ENCODE measurements at places on chromosomes 4 and X.
A peak's percentile ranks its signal among the peaks of the same experiment; 100 is the strongest.

DNA sequence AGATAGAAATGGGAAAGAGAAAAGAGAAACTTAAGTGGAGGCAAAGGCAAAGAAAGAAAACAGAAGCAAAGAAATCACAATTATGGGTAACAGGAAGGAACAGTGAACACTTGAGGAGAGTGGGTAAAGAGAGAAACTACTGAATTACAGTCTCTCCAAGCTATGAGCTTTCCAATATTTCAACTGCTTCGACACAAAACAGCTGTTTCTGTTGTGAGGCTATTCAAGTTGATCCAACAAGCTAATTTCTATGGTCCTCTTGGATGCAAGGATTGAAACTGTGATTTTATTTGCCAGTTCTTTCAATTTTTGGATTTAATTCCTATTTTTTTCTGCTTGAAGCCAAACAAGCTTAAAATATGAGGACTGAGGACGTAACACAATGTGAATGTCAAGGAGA, 80.5 kb upstream of the ADGRA3 start:
- DNase-seq = no peak

DNA sequence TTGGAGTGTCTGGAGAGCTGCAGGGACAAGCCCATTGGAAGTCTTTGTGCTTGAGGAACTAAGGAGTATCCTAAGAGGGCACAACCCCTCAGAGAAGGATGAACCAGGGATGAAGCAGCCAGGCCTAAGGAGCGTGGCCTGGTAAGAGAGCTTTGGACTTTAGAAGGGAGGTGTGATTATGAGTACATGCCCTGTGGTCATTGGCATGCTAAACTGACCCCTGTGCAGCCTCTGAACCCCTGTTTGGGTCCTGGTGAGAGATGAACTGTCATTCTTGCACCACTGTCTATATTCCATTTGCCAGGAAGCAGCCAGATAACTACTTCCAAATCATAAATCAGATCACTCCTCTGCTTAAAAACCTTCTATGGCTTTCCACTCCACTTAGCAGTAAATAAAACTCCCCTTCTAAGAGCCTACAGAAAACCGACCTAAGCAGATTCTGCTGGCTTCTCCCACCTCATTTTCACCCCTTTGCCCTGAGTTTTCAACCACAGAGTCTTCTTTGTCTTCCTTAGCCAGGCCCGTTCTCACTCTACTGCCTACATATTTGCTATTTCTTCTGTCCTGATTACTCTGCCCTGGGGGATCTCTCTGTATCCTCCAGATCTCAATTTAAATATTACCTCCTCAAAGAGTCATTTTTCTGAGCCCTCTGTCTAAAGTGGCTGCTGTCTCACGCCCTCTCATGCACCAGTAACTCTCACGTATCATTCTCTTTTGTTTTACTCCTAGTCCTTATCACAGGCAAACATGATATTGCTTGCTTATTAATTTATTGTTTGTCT, 56.7 kb downstream of the MID1IP1 start:
- no peak for DNase-seq

GRCh38 chr4:14091966-14092365, 464.4 kb upstream of the BOD1L1 start:
- DNase-seq = no peak

- DNase-seq = peak; percentile 84
Measured at GRCh38 chr4:73860917-73861316, 7.8 kb downstream of the PF4V1 start.

DNA sequence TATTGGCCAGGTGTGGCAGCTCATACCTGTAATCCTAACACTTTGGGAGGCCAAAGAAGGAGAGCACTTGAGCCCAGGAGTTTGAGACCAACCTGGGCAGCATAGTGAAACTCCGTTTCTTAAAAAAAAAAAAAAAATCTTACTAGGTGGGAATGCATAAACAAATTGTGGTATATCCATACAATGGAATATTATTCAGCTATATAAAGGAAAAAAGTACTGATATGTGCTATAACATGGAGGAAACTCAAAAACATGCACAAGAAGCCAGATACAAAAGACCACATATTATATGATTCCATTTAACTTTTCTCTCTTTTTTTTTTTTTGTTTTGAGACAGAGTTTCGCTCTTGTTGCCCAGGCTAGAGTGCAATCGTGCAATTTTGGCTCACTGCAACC, 13.5 kb upstream of the BCORL1 start:
- no peak for DNase-seq

GRCh38 chr4:6682862-6683590, 10.7 kb upstream of the S100P start:
- DNase-seq = no peak

DNA sequence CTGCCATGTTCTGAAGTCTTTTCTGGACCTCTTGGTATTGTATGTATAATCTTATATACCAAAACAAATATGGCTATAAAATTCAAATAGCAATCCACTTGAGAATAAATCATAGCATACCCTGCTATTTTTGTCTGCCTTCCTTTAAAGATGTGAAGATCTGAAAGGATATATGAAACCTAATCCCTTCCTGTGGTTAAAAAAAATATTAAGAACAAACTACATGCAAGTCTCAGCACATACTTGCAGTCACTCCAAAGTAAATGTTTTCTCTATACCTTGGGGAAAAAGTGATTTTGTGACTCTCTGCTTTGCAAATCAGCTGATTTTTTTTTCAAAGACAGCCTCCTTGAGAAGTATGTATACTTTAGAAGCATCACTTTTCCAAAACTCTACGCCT, 322.9 kb downstream of the ANKRD50 start:
- DNase-seq = no peak

GRCh38 chrX:46179748-46180147, 365.5 kb downstream of the ZNF674 start:
- DNase-seq = no peak

- peak; percentile 62 for DNase-seq
Measured at GRCh38 chr4:30380404-30380998, 339.7 kb upstream of the PCDH7 start.

DNA sequence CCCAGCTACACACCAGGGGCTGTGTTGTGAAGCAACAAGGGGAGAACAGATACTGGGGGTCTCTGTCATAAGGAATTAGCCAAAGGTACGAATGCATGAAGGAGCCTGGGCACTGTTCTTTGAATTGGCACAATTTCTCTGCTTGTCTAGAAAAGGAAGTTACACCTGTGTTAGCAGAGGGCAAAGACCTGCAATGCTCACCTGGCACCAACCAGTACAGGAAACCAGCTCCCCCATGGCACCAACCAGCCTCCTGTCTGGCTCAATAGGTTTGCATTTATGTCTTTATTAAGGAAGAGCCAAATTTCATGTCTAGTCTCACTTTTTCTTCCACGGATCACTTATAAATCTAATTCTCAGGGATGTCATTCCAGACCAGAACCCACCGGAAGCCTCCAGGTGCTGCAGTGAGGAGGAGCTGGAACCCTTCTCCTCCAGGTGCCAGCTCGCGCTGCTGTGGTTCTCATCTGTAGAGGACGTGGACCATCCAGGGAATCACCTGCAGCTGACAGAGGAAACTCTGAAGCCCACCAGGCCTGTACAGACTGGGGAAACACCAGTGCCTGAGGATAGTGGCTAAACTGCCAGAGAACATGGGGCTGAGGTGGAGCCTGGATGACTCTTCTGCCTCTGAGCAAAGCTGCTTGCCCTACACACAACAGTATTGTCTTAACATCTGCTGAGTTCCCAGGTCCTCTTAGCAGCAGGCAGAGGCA, 113.4 kb upstream of the TRIM2 start:
- DNase-seq = no peak

DNA sequence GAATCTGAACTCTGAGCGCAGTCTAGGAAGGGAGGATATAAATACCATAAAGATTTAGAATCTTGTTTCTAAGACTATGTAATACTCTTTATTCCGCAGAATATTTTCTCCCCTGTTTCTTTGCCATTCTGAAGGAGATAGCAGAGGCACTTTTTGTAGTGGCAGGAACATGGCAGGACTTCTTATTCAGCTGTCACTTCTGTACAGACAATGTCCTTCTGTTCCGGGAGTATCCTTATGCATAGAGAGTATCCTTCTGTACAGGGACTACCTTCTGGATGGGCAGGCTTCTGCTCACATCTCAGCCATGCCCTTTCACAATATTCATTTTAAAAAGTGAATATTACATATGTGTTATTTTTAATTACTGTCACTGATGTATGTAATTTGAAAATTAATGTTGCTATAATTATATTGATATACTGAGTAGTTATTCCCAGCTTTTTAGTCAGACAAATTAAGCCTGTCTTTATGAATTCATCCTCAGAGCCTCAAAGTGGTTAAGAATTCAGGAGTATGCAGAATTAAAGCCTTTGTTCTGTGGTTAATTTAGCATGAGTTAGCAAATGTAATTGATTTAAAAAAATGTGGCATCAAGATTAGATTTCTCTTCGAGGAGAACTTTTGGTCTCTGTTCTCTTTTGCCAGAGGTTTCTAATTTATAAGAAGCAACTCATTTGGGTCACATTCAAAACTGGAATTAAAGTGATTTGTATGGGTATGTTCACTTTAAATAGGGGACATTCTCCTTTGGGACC, 174.4 kb downstream of the FHIP1A start:
- DNase-seq = no peak

GRCh38 chr4:1746265-1746691, 25.0 kb downstream of the TACC3 start:
- DNase-seq = peak; percentile 88

- DNase-seq = no peak
Measured at GRCh38 chrX:13164611-13165010, 120.2 kb upstream of the FAM9C start.

DNA sequence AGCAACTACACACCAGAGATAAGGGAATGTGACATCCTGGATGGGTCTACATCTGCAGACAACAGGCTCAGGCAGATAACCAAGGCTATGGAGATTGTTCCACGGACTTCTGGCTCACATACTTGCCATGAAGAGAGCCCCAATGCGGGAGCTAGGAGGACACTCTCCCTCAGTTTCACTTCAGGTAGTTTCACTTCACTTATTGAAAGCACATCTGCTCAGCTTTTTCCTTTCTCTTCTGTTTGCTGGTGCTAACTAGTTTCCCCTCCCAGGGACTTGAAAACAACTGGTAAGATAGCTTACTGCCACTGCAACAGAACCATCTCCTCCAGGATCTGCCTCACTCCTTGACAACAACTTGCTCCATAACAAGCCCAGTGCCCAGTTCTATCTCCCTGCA, 1.4 kb upstream of the CT47C1 start:
- peak; percentile 10 for DNase-seq

GRCh38 chr4:11857881-11858280, 429.2 kb upstream of the HS3ST1 start:
- no peak for DNase-seq

GRCh38 chr4:98262431-98262830, 1.2 kb downstream of the RAP1GDS1 start:
- DNase-seq = peak; percentile 83

GRCh38 chr4:155529272-155529671, 137.4 kb upstream of the GUCY1A1 start:
- DNase-seq = peak; percentile 51

- DNase-seq = no peak
Measured at GRCh38 chr4:168757500-168757899, 252.6 kb downstream of the CBR4 start.

DNA sequence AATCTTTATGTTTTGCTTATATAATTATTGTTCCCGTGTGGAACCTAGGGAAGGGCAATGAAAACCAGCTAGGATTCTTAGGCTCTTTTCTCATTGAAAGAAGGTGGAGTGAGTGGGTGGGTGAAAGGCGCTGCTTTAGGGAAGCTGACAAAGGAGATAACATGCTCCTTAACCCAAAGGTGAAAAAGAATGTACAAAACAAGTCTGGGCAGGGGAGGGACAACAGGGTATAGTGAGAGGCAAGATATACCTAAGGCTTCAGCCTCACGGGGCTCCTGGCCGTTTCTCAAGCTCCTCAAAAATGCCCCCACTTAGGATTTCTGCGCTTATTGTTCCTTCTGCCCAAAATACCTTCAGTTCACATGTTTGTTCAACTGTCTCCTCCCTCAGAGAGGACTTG, 1.8 kb downstream of the SH2D1A start:
- no peak for DNase-seq

- DNase-seq = no peak
Measured at GRCh38 chrX:38438321-38438720, 85.9 kb downstream of the OTC start.

DNA sequence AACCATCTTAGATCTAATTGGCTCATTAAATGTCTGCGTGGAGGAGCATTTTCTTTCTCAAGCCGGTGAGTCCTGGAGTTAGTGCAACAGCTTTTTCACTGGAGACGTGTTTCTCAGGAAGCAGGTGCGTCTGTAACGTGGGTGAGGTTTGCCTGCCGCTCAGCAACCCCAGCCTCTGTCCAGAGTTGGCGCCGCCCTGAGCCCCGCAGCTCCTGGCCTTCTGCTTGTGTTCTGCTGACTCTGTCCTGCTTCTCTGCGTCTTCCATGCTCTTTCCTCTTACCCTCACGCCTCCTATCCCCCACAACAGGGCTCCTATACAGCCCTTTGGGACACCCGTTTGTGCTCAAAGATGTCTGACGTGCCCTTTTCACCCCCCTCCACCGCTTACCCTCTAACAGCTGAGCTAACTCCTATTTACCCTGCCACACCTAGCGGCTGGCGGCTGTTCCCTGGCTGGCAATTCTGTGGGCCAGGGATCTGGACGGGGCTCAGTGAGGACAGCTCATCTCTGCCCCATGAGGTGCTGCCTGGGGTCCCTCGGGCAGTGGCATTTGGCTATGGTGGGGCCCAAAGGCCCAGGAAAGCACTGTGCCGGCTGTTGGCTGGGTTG, 18.8 kb downstream of the DOK7 start:
- no peak for DNase-seq

DNA sequence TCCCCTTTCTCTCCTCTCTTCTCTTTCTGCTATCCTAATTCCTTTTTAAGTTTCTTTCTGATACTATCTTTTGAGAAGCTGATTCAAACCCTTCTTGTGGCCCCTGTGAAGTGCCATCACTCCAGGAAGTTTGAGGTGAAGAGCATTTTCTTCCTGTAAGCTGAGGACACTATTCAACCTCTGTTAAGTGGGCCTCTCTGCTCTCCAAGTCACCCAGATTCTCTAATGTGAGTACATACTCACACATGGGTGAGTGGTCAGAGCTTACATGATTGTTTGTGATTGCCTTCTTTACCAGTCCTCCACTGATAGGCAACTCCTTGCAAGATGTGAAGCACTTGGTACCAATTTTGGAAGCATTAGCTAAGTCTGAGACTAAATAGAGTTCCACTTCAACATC, 18.4 kb upstream of the SMIM10L2A start:
- DNase-seq = no peak

DNA sequence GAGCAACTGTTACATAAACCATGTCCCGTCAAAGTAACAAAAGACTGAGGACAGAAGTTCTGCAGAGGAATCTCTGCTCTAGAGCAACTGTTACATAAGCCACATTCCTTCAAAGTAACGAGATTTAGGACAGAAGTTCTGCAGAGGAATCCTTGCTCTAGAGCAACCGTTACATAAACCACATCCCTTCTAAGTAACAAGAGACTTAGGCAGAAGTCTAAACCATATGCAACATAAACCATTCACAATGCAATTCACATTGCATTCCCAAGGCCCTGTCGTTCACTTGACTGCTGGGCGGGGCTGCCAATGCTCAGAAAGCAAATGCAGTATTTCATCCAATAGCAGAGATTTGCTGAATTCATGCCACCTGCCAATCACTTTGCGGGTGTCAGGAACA, 124.4 kb upstream of the PUDP start:
- DNase-seq = no peak

- DNase-seq = no peak
Measured at GRCh38 chr4:3869661-3870566, 103.7 kb downstream of the ADRA2C start.

All from suppressor macrophage treated with lipopolysaccharide for 1 hour (primary cell).